ENCODE measurements at places on chromosomes 16 and 17. TPM values are rescaled to one million over a fixed set of nuclear protein-coding genes. Genes with fewer than 3 reads are reported as not detected.

DNA sequence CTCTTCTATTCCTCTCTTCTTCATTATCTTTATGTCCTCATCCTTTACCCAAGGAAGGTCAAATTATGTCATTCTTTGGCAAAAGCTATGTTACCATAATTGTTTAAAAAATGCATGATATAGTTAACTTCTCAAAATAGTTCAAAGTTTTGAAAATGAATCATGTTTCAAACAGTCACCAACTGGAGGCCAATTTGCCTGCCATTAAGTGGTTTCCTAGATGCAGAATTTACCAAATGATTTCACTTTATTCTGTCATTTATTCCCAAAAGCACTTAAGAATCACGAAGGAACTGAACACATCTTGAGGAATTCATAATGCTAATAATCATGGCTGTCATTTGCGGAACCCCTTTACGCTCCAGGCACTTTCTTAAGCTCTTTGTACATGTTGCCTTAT is 190.9 kb upstream of the CDH11 start:
- DNase-seq, result no peak

GRCh38 chr17:46742565-46743270 is 75.8 kb downstream of the WNT3 start:
- DNase-seq, result no peak

- DNase-seq, result peak; percentile 87
Observed at GRCh38 chr17:82153745-82154375, 55.8 kb upstream of the FASN start.

GRCh38 chr16:80691111-80691741 is 113.2 kb downstream of the CDYL2 start:
- no peak for DNase-seq

DNA sequence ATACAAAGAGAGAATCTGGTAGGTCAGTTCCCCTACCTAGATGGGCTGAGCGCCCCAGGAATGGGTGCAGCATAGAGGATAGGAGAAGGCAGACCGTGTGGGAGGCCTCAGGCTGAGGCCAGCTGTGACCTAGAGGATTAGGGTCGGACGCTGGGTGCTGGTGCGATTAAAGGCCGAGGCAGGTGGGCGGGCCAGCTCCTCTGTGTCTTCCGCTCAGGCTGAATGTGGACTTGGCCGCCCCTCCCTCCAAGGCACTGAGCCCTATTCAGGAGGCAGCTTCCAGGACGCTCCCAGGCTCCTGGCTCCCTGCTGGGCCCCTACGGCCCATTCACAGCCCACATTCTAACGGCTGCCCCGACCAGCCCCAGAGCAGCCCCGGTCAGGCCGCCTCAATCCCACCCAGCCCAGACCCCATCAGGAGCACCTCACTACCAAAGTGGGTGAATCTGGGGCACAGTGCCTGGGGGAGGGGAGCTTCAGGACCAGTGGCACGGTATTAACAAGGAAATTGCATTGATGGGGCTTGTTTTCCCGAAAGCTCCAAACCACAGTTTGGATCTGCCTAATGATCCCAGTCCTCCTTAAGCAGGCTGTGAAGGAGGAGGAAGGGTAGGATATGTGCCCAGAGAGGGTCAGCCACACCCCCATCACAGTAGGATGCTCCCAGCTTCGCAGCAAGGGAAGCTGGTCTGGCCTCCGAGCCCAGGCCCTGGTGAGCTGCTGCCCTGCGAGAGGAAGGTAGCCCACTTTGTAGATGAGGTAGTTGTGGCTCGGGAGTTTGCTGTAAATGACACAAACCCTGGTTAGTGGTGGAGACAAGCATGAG is 14.5 kb downstream of the RHBDL3 start:
- DNase-seq, result no peak

- DNase-seq, result no peak
Observed at GRCh38 chr16:83539736-83540490, 267.9 kb upstream of the HSBP1 start.

DNA sequence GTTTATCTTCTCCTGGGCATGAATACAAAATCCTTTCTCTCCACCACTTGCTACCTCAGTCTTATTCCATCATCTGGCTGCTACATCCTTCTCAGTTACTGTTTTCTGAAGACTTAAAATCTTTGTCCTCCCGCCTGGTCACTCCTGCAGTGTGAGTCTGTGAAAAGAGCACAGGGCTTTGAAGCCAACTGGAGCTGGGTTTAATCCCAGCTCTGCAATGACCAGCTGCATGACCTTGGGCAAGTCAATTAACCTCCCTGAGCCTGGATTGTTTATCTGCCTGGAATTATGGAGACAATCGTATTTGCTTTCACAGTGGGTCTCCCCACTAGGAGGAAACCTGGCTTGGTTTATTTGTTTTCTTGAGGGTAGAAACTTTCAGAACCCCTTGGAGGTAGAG is 183.2 kb downstream of the GSG1L start:
- DNase-seq, result no peak

- no peak for DNase-seq
Observed at GRCh38 chr16:15811481-15812400, 45.1 kb downstream of the MYH11 start.

- no peak for DNase-seq
Observed at GRCh38 chr16:58709333-58709732, 24.8 kb upstream of the SLC38A7 start.

- no peak for DNase-seq
Observed at GRCh38 chr16:54488729-54489128, 202.1 kb upstream of the IRX3 start.

- DNase-seq, result no peak
Observed at GRCh38 chr17:65292430-65292829, 155.3 kb downstream of the RGS9 start.

GRCh38 chr17:38667099-38667786 is 7.5 kb downstream of the EPOP start:
- no peak for DNase-seq

- no peak for DNase-seq
Observed at GRCh38 chr17:27376637-27377547, 79.4 kb upstream of the KSR1 start.

DNA sequence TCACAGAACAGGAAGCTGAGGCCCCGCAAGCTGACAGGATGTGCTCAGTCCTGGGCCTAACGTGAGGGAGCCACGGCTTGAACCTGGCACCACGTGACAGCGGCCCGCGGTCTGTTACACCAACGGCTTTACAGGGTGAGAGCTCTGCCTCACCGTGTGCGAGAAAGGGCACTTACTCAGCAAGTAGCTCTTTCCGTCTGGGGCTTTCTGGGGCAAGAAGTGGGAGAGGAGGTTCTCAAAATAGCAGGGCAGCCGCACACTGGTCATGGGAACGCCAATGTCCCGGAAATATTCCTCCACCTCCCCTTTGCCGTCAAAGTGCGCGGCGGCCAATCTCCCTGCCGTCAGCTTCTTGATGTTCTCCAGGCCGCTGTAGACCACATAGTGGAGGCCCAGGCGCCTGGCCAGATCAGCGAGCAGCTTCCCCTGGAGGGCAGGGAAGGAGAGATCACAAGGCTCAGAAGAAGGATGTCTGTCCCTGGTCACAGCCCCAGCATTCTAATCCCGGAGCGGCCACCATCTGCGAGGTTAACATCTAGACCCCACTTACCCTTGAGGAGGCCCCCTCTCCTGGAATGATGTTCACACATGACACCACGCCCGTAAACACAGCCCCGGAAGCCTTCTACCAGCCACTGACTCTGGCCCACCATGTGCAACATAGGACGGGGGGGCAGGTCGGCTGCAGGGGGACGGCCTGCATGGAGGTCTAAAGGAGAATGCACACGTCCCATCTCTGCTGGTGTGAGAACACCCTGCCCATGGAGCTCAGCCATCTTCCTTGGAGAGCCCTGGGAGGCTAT is 8.2 kb downstream of the NMRAL1 start:
- no peak for DNase-seq

GRCh38 chr16:12340151-12340733 is 363.7 kb downstream of the SNX29 start:
- no peak for DNase-seq

- DNase-seq, result no peak
Observed at GRCh38 chr17:82076018-82076784, 10.6 kb upstream of the DUS1L start.

DNA sequence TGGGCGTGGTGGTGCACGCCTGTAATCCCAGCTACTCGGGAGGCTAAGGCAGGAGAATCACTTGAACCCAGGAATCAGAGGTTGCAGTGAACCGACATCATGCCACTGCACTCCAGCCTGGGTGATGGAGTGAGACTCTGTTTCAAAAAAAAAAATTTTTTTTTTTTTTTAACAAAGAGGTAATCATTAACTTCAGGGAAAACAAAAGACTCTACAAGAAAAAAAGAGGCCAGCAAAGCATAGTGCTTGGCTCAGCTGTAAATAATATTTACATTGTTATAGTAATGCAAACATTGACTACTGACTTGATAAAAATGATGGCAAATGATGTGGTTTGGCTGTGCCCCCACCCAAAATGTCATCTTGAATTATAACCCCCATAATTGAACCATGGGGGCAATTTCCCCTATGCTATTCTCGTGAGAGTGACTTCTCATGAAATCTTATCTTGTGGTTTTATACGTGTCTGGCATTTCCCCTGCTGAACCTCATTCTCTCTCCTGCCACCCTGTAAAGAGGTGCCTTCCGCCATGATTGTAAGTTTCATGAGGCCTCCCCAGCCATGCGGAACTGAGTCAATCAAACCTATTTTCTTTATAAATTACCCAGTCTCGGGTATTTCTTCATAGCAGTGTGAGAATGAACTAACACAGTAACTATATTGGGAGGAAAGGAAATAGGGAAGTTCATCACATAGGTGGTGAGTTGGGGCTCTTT is 12.7 kb upstream of the SSTR2 start:
- DNase-seq, result no peak

GRCh38 chr17:63830904-63831491 is 3.5 kb upstream of the FTSJ3 start:
- no peak for DNase-seq

- peak; percentile 26 for DNase-seq
Observed at GRCh38 chr16:30947859-30948666, 805 bp upstream of the ORAI3 start.

DNA sequence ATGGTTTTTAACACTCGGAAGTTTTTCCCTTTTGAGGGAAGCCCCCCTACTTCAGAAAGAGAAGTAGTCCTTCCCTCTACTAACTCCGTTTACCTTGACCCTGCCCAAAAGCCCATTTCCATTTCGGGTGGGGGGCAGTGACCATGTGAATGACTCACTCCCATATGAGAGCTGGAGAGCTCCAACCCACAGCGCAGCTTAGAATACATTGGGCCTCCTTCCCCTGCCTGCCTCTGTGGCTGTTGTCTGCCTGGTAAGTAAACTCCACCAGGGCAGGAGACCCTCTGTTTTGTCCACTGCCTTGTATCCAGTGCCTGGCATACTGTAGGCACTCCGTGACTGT is 985 bp downstream of the SGSM2 start:
- DNase-seq, result no peak

Gene KCNH4
- polyA plus RNA-seq, result not detected

Gene FBXW10
- not detected for polyA plus RNA-seq

Gene GINS2
- polyA plus RNA-seq, result 0.82 TPM

Gene LGALS9
- 4.5 TPM for polyA plus RNA-seq

Gene ACSM3
- 14.8 TPM for polyA plus RNA-seq

Gene CALB2
- polyA plus RNA-seq, result not detected

Gene FBXO39
- not detected for polyA plus RNA-seq

Gene ABCA8
- not detected for polyA plus RNA-seq

Gene PROCA1
- 0.16 TPM for polyA plus RNA-seq

All from naive thymus-derived CD8-positive, alpha-beta T cell (primary cell).